ENCODE measurements at places on chromosomes 11 and 22.
A peak's percentile ranks its signal among the peaks of the same experiment; 100 is the strongest.

DNA sequence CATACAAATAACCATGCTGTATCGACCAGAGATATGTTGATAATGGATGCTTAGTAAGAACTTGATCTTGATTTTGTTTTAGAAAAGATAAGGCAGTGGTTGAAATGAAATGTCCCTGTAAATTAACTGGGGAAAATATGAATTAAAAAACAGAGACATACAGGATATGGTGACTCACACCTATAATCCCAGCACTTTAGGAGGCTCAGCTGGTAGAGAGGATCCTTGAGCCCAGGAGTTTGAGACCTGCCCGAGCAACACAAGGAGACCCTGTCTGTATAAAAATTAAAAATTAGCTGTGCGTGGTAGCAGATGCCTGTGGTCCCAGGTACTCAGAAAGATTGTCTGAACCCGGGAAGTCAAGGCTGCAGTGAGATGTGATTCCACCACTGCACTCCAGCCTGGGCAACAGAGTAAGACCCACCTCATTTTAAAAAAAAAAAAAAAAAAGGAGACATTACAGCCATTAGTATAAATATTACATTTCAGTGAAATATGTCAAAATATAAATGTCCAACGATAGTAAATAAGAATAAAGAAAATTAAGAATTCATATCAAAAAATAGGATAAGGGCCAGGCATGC lies 4.6 kb downstream of the PICALM start:
- DNase-seq = no peak

GRCh38 chr22:30038219-30038618 lies 42.0 kb upstream of the HORMAD2 start:
- DNase-seq = no peak

- no peak for DNase-seq
These were observed 86.9 kb upstream of the IGLL5 start for GRCh38 chr22:22800716-22801115.

- DNase-seq = peak; percentile 49
These were observed 40.2 kb upstream of the CELSR1 start for GRCh38 chr22:46577368-46578249.

GRCh38 chr11:70804139-70804837 lies 406.0 kb downstream of the CTTN start:
- no peak for DNase-seq

- DNase-seq = no peak
These were observed 1.5 kb downstream of the ADAMTS8 start for GRCh38 chr11:130426837-130427341.

DNA sequence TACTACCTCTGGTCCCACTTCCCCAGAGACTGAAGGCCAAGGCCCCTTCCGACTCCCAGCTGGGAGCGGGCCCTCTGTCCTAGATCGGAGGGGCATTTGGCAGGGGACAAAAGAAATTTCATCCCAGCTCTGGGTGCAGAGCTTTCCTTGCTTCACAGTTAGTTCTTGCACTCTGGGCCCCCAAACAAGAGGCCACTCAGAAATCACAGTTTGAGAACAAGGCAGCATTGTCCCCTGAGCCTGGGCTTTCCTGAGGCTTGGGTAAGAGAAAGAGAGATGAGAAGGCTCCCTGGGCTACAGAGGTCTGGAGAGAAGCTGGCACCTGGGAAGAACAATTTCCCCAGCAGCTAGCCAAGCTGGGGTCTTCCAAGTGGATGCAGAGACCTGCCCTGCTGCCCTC lies 71.8 kb upstream of the NCAM1 start:
- DNase-seq = no peak

GRCh38 chr11:130181295-130182272 lies 22.0 kb downstream of the ST14 start:
- no peak for DNase-seq
